Osteoblast (primary cell): ENCODE measurements at places on chromosomes 16 and 17. TPM values are rescaled to one million over a fixed set of nuclear protein-coding genes. Genes with fewer than 3 reads are reported as not detected.
A peak's percentile ranks its signal among the peaks of the same experiment; 100 is the strongest.

- no peaks in the 10 kb centered on the region for H3K36me3 ChIP-seq
- no peak overlapping the region for H3K27ac ChIP-seq
- no peaks in the 10 kb centered on the region for H3K27me3 ChIP-seq
- peak; percentile 5 for DNase-seq
These were observed 20.0 kb downstream of the TUBG1 start for GRCh38 chr17:42629411-42630009.

DNA sequence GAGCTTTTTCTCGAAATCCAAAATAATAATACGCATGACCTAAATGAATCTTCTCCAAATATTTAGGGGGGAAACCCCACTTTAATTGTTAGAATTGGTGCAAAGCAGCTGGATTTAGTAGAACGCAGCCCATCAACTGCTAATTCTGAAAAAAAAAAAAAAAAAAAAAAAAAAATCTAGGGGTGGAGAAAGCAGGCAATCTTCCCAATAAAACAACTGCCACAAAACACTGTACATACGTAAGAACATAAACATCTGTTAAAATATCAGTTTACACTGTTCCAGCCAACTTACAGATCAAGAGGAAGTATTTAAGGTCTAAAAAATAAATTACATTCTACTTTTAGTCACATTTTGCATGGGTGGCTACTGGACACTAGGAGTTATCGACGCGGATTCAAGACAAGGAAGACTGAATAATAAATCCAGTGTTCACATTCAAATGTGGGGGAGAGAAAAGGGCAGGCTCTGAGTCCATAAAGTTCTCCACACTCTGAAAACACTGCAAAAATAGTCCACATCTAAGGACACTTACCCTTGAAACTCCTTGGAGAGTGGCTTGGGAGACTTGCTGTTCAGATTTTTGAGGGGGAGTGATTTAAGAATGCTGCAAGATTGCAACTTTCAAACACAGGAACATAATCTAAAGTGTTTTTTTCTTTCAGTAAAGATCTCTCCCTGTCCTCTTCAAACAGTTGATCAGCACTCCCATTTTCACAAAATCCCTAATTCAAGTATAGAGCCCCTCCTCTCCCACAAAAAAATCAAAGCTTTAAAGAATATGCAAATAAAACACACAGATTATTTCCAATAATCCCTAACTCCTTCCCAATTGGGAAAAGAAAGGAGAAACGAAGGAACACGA is 1.3 kb downstream of the APPBP2 start:
- peaks cover 14% of the 10 kb centered on the region for H3K4me1 ChIP-seq
- no peaks in the 10 kb centered on the region for H3K27me3 ChIP-seq
- H3K36me3 ChIP-seq, result peaks cover 7% of the 10 kb centered on the region
- H3K27ac ChIP-seq, result peak overlapping the region; percentile 92
- DNase-seq, result peak; percentile 32
- peak overlapping the region; percentile 87 for H3K4me3 ChIP-seq

- H3K27me3 ChIP-seq, result peaks cover 29% of the 10 kb centered on the region
- H3K4me1 ChIP-seq, result no peaks in the 10 kb centered on the region
- no peaks in the 10 kb centered on the region for H3K36me3 ChIP-seq
- no peak overlapping the region for H3K27ac ChIP-seq
- DNase-seq, result no peak
These were observed 586 bp downstream of the CD7 start for GRCh38 chr17:82316651-82317393.

GRCh38 chr16:67407788-67408452 is 8.4 kb downstream of the ZDHHC1 start:
- H3K4me3 ChIP-seq, result no peak overlapping the region
- peak; percentile 63 for DNase-seq
- H3K27me3 ChIP-seq, result no peaks in the 10 kb centered on the region
- peak overlapping the region; percentile 92 for H3K27ac ChIP-seq
- no peaks in the 10 kb centered on the region for H3K36me3 ChIP-seq

DNA sequence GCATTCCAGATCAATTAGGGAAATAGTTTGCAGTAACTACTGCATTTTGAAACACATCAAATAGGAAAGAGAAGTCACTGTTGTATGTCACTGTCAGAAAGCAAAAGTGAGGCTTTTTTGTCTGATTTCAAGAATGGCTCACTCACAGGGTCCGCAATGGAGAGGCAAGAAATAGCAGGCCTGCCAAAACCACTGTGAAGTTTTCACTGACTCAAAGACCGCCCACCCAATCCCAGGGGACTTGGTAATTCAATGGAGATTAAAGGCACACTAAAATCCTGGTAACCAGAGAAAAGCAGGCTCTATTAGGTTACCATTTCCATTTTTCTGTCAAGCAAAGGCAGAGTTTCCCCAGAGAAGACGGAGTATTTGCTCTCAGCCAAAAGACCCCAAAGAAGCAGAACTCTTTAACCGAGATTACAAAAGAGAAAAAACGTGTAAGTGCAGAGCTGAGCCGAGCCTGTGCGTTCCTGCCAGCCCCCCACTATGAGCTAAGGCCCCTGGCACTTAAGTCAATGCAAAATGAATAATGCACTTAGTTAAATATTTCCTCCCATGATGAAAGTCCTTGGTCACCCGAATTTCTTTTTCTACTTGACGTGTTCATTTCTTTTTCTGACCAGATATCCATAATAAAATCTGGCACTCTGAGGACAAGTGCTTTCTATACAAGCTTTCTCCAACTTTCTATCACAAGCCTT is 57.0 kb downstream of the FOXL1 start:
- peaks cover 43% of the 10 kb centered on the region for H3K4me1 ChIP-seq
- H3K4me3 ChIP-seq, result peak overlapping the region; percentile 30
- no peaks in the 10 kb centered on the region for H3K27me3 ChIP-seq
- H3K27ac ChIP-seq, result peak overlapping the region; percentile 93
- DNase-seq, result peak; percentile 87

Gene POLR3K
- 1.4 and 2.1 TPM in 2 replicates for total RNA-seq

Gene CBX2
- total RNA-seq, result 0.88 and 1.1 TPM in 2 replicates
